T-cell (primary cell): ENCODE measurements at places on chromosomes 4 and X.

DNA sequence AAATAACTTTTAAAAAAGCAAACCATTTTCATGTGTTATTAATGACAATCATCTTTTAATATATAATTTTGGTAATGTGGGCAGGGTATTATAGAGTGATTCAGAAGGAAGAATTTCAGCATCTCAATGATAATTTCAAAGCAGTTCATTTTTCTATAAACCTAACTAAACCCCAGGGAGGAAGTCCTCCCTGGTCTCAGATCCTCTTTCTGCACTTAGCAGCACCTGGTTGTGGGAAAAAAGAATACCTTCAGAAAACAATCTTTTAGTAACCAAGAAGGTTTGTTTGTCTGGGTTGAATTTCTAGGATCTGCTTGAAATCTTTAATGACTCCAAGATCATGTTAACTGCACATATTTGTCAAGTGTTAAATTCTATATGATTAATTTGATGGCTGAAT lies 29.9 kb downstream of the DKK2 start:
- H3K36me3 ChIP-seq = no peaks in the 10 kb centered on the region
- no peak overlapping the region for H3K4me3 ChIP-seq
- DNase-seq = no peak
- no peaks in the 10 kb centered on the region for H3K4me1 ChIP-seq
- no peaks in the 10 kb centered on the region for H3K27me3 ChIP-seq

GRCh38 chrX:96563646-96564045 lies 121.0 kb upstream of the DIAPH2 start:
- no peak overlapping the region for H3K4me3 ChIP-seq
- no peaks in the 10 kb centered on the region for H3K27me3 ChIP-seq
- no peak for DNase-seq
- no peak overlapping the region for H3K27ac ChIP-seq
- H3K36me3 ChIP-seq = no peaks in the 10 kb centered on the region

DNA sequence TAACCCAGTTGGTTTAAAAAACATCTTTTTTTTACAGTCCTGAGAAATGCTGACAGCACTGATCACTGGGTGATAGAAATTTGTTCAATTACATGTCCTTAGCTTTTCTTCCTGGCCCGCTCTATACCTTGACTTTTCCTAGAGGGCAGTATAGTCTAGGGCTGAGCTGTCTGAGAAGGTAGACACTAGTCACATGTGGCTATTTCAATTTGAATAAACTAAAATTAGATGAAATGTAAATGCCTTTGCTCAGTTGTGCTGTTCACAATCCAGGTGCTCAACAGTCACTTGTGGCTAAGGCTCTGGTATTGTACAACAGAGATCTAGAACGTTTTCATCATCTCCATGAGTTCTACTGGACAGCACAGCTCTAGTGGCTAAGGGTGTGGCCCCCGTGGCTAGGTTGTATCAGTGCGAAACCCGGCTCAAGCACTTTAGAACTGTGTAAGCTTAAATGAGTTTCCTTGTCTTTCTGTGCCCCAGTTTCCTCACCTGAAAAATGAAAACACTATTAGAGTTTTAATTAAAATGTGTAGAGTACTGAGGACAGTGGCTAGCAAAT lies 111.6 kb upstream of the WDR17 start:
- H3K4me1 ChIP-seq = no peaks in the 10 kb centered on the region
- H3K27ac ChIP-seq = no peak overlapping the region
- H3K27me3 ChIP-seq = no peaks in the 10 kb centered on the region

DNA sequence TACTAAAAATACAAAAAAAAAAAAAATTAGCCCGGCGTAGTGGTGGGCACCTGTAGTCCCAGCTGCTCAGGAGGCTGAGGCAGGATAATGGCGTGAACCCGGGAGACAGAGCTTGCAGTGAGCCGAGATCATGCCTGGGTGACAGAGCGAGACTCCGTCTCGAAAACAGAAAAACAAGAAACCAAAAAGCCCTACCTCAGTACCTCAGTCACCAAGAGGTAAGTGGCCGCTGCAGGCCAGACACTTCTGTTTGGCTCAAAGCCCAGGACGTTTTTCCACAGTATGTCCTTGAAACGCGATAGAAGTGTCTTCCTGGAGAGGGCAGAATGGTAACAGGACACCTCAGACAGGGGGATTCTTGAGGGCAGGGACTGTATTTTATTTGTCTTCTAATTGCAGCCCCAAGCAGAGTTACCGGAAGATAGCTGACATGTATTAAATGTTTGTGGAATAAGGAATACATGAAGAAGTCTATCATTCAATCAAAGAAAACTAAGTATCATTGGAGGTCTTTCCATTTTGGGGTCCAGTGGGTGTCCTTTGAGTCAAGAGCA lies 63.6 kb downstream of the CLNK start:
- H3K27ac ChIP-seq = no peak overlapping the region
- no peaks in the 10 kb centered on the region for H3K36me3 ChIP-seq
- no peak for DNase-seq
- H3K4me3 ChIP-seq = no peak overlapping the region

GRCh38 chr4:143375326-143376073 lies 38.8 kb downstream of the GAB1 start:
- no peak for DNase-seq
- H3K36me3 ChIP-seq = no peaks in the 10 kb centered on the region
- no peak overlapping the region for H3K27ac ChIP-seq
- H3K4me1 ChIP-seq = no peaks in the 10 kb centered on the region
- no peak overlapping the region for H3K4me3 ChIP-seq

- H3K36me3 ChIP-seq = no peaks in the 10 kb centered on the region
- H3K27ac ChIP-seq = no peak overlapping the region
- no peak for DNase-seq
Observed at GRCh38 chrX:19446397-19446796, 68.9 kb downstream of the MAP3K15 start.

- no peaks in the 10 kb centered on the region for H3K36me3 ChIP-seq
- DNase-seq = no peak
- H3K4me3 ChIP-seq = no peak overlapping the region
- H3K4me1 ChIP-seq = no peaks in the 10 kb centered on the region
- no peak overlapping the region for H3K27ac ChIP-seq
Observed at GRCh38 chrX:39848243-39848642, 249.5 kb downstream of the BCOR start.

DNA sequence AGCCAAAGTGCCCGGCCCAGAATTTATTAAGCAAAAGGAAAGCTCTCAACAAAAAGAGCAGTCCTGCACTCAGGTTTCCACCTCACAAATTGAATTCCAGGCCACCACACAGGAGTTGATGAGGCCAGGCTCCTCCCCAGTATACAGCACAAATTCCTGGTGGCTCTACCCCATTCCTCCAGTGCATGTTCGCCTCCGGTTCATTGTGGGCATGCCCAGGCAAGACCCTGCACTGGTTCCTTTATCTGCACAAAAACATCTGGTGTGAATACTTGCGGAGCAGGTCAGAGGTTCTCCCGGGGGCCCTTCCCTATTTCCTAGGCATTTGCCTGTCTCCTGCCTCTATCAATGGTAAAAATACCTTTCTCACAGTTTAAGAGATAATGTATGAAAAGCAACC lies 195.2 kb upstream of the ANXA10 start:
- H3K27ac ChIP-seq = no peak overlapping the region
- H3K4me1 ChIP-seq = no peaks in the 10 kb centered on the region
- no peak overlapping the region for H3K4me3 ChIP-seq
- H3K27me3 ChIP-seq = no peaks in the 10 kb centered on the region
- no peaks in the 10 kb centered on the region for H3K36me3 ChIP-seq

DNA sequence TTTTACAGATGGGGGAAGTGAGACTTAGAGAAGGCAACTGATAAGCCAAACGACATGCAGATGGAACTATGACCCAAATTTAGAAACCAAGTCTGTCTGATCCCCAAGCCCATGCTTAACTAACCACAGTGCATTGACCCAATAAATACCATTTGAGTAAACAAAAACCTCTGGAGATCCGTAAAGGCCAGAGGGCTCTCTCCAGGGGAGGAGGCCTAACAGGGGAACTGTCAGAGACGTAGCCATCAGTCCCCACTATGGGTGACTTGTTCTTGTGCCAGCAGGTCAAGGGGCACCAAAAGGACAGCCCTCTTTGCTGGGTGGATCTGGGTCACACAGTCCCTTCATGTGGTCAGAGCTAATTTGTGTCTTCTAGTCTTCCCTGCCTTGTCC lies 420.2 kb downstream of the BCOR start:
- no peaks in the 10 kb centered on the region for H3K27me3 ChIP-seq
- no peak for DNase-seq
- H3K36me3 ChIP-seq = no peaks in the 10 kb centered on the region
- H3K27ac ChIP-seq = no peak overlapping the region
- H3K4me1 ChIP-seq = no peaks in the 10 kb centered on the region
- no peak overlapping the region for H3K4me3 ChIP-seq

DNA sequence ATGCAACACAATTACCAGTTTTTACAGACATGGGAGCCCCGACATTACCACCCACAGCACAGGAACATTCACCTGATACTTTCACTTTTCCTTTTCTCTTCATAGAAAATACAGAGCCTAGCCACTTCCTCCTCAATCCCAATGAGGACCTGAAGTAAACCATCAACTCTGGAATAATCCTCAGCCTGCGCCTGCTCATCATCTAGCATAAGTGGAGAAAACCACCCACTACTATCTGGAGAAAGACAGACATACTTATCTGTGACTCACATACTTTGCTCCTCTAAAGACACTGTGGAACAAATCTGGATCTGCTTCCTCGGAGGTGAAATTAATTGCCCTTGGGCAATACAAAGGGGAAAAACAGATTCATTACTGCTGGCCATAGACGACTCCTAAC lies 47.8 kb downstream of the ZCCHC13 start:
- no peaks in the 10 kb centered on the region for H3K27me3 ChIP-seq
- no peak overlapping the region for H3K27ac ChIP-seq
- no peaks in the 10 kb centered on the region for H3K4me1 ChIP-seq
- no peaks in the 10 kb centered on the region for H3K36me3 ChIP-seq

- no peak overlapping the region for H3K27ac ChIP-seq
- H3K4me3 ChIP-seq = no peak overlapping the region
- H3K4me1 ChIP-seq = no peaks in the 10 kb centered on the region
- no peaks in the 10 kb centered on the region for H3K36me3 ChIP-seq
- no peaks in the 10 kb centered on the region for H3K27me3 ChIP-seq
Observed at GRCh38 chrX:141214196-141214595, 28.1 kb downstream of the SPANXC start.

GRCh38 chr4:54543088-54543795 lies 114.5 kb upstream of the KIT start:
- no peak overlapping the region for H3K27ac ChIP-seq
- H3K4me3 ChIP-seq = no peak overlapping the region
- no peak for DNase-seq
- peaks cover 7% of the 10 kb centered on the region for H3K27me3 ChIP-seq
- H3K4me1 ChIP-seq = no peaks in the 10 kb centered on the region

GRCh38 chrX:108734426-108734825 lies 1.9 kb downstream of the IRS4 start:
- H3K27me3 ChIP-seq = peaks cover 15% of the 10 kb centered on the region
- H3K4me3 ChIP-seq = no peak overlapping the region
- H3K4me1 ChIP-seq = no peaks in the 10 kb centered on the region
- DNase-seq = no peak

- H3K27me3 ChIP-seq = no peaks in the 10 kb centered on the region
- H3K36me3 ChIP-seq = no peaks in the 10 kb centered on the region
- no peak overlapping the region for H3K4me3 ChIP-seq
- H3K4me1 ChIP-seq = no peaks in the 10 kb centered on the region
- no peak overlapping the region for H3K27ac ChIP-seq
Observed at GRCh38 chr4:168942985-168943384, 67.1 kb downstream of the CBR4 start.

- no peak overlapping the region for H3K27ac ChIP-seq
- DNase-seq = no peak
- H3K4me1 ChIP-seq = no peaks in the 10 kb centered on the region
- no peaks in the 10 kb centered on the region for H3K27me3 ChIP-seq
- H3K4me3 ChIP-seq = no peak overlapping the region
Observed at GRCh38 chr4:118801895-118802575, 33.9 kb downstream of the SEC24D start.

DNA sequence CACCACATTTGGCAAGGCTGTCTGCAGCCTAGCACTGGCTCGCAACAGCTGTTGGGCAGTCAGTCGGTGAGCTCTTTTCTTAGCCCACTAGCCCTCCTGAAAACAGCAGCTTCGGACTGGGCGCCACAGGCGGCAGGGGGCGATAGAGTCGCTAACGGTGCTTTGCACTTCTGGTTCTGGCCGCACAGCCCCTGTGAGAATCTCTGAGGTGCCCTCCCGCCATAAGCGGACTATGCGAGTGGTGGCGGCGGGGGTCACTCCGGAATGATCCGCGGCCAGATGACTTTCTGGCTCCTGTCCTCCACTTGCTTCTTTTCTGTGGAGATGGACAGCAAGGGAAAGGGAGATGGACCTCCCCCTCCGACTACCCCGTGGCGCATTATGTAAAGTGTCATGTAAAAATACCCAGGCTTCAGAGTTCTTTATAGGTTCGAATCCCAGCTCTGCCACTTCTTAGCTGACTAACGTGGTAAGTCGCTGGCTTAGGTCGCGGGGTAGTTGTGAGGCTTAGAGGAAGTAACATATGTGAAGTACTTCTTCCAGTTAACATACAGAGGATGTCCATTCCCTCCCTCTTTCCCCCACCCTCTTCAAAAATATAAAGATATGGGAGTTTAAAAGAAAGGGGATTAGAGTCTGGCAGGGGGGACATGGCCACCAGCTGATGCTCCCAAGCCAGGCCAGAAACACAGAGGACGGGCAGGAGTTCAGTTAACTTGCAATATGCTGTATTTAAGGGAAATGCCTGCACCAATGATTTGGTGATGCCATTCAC lies 11.0 kb downstream of the ARHGAP36 start:
- DNase-seq = no peak
- peaks cover 4% of the 10 kb centered on the region for H3K27me3 ChIP-seq
- no peak overlapping the region for H3K4me3 ChIP-seq
- peaks cover 9% of the 10 kb centered on the region for H3K4me1 ChIP-seq

- H3K27me3 ChIP-seq = peaks cover 6% of the 10 kb centered on the region
- no peak overlapping the region for H3K27ac ChIP-seq
- H3K36me3 ChIP-seq = no peaks in the 10 kb centered on the region
- H3K4me1 ChIP-seq = no peaks in the 10 kb centered on the region
Observed at GRCh38 chr4:183873409-183874185, 31.5 kb upstream of the STOX2 start.

DNA sequence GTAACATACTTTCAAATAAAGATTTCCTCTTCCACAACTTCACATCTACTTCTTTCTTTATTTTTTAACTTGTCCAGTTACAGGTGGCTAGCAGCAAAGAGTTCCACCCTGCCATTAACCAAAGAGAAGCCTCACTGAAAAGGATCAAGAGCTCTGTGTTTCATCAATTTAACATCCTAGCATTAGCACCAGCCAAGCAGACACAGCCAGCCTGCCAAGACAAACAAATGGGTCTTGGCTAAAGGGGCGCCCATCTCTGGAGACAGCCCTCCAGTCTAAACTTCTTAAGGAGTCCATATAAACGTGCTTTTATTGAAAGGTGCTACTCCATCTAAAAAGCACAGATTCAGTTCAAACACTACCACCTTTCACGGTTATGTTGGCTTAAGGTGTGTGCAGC lies 105.3 kb downstream of the ADAMTS3 start:
- H3K27me3 ChIP-seq = no peaks in the 10 kb centered on the region
- no peak overlapping the region for H3K4me3 ChIP-seq
- DNase-seq = no peak
- no peaks in the 10 kb centered on the region for H3K4me1 ChIP-seq
- H3K27ac ChIP-seq = no peak overlapping the region
- no peaks in the 10 kb centered on the region for H3K36me3 ChIP-seq

- no peak overlapping the region for H3K4me3 ChIP-seq
- DNase-seq = no peak
- no peaks in the 10 kb centered on the region for H3K4me1 ChIP-seq
- H3K27me3 ChIP-seq = no peaks in the 10 kb centered on the region
- H3K36me3 ChIP-seq = no peaks in the 10 kb centered on the region
Observed at GRCh38 chr4:146550161-146550560, 28.4 kb upstream of the SLC10A7 start.

- DNase-seq = no peak
- no peaks in the 10 kb centered on the region for H3K36me3 ChIP-seq
- no peak overlapping the region for H3K27ac ChIP-seq
- no peaks in the 10 kb centered on the region for H3K4me1 ChIP-seq
- H3K4me3 ChIP-seq = no peak overlapping the region
Observed at GRCh38 chrX:104307341-104307740, 52.6 kb upstream of the ESX1 start.
